ENCODE measurements at places on chromosomes 12 and 14. TPM values are rescaled to one million over a fixed set of nuclear protein-coding genes. Genes with fewer than 3 reads are reported as not detected.

The TMEM229B gene
- 1.2 TPM for polyA plus RNA-seq

The FGF23 gene
- not detected for polyA plus RNA-seq

The TEX52 gene
- polyA plus RNA-seq: not detected

The TAS2R46 gene
- polyA plus RNA-seq: not detected

The ADGRD1 gene
- polyA plus RNA-seq: 25.7 TPM

The STAB2 gene
- not detected for polyA plus RNA-seq

The CIPC gene
- polyA plus RNA-seq: 27.0 TPM

The SERPINA6 gene
- polyA plus RNA-seq: not detected

The IAPP gene
- polyA plus RNA-seq: not detected

The KRT85 gene
- not detected for polyA plus RNA-seq

The CTDSP2 gene
- 28.0 TPM for polyA plus RNA-seq

The MYH6 gene
- polyA plus RNA-seq: 5,104 TPM

The FZD10 gene
- not detected for polyA plus RNA-seq

The MRPL52 gene
- 83.4 TPM for polyA plus RNA-seq

The COX8C gene
- not detected for polyA plus RNA-seq

The SUDS3 gene
- 8.0 TPM for polyA plus RNA-seq

The MYF6 gene
- polyA plus RNA-seq: not detected

The GPRC5D gene
- 0.11 TPM for polyA plus RNA-seq

The MANSC1 gene
- 4.5 TPM for polyA plus RNA-seq

The AQP6 gene
- polyA plus RNA-seq: 0.04 TPM

All from heart left ventricle (tissue), 16 donors.